Activated naive CD4-positive, alpha-beta T cell treated with anti-CD3 and anti-CD28 coated beads, Interleukin-2, amount 50 U/mL, for 72 hours (primary cell): ENCODE measurements at places on chromosomes 2 and 18.

GRCh38 chr2:41116106-41116797 is 664.4 kb upstream of the SLC8A1 start:
- DNase-seq, result no peak

GRCh38 chr18:74334242-74334893 is 18.7 kb downstream of the C18orf63 start:
- DNase-seq, result no peak

- DNase-seq, result no peak
Measured at GRCh38 chr2:45354776-45355175, 256.3 kb downstream of the SRBD1 start.

DNA sequence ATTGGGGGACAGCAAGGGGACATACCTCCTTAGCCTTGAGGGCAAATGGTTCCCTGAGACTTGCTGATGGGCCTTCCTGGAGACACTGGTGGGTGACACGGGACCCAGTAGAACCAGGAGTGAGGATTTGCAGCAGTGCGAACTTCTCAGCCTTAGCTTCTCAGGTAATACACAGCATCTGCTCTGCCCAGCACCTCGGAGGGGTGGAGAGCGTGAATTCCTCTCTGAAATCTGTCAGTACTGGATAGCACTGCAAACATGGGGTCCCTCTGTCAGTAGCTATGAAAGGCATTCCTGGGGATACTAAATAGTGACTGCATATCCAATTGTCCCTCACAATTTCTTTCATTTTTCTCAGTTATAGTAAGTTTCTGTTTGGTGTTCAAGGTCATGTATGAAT is 151.7 kb downstream of the GBX2 start:
- DNase-seq, result no peak

DNA sequence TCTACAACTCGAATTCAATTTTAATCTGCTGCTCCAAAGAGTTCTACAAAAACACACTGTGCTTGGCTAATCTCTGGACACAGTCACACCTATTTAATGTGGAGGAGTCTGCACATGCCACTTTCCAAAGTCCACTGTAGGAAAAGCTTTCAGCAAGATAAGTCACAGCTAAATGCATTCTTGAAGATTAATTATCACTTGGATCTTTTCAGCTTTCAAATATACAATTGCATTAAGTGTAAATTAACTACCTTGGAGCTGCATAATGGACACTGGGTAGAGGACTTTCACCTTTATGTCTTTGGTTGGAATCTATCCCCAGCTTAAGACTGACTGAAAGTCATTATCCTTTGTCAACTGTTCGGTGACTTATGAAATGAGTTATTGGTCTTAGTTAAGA is 565.1 kb downstream of the PIK3C3 start:
- DNase-seq, result no peak

GRCh38 chr2:173008786-173009185 is 66.9 kb upstream of the MAP3K20 start:
- no peak for DNase-seq

GRCh38 chr18:9968081-9968848 is 54.4 kb downstream of the VAPA start:
- no peak for DNase-seq

- no peak for DNase-seq
Measured at GRCh38 chr2:37775908-37776250, 104.4 kb upstream of the CDC42EP3 start.

DNA sequence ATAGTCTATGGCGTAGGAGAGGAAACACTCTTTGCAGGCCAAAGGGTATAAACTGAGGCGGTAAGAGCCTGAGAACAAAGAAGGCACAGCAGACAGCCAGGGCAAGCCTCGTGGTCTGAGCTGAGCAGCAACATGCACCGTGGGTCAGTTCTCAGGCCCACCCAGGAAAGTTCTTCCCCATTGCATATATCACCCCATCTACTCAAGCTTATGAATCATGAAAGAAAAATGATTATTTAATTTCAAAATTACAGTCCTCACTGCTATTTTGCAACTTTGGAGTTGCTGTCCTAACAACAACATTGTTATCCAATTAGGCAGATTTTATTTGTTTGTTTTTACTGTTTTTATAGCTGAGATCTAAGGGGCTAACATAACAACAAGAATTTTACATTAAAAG is 54.7 kb upstream of the RIOK3 start:
- no peak for DNase-seq

- no peak for DNase-seq
Measured at GRCh38 chr2:172819943-172820342, 84.3 kb downstream of the RAPGEF4 start.

DNA sequence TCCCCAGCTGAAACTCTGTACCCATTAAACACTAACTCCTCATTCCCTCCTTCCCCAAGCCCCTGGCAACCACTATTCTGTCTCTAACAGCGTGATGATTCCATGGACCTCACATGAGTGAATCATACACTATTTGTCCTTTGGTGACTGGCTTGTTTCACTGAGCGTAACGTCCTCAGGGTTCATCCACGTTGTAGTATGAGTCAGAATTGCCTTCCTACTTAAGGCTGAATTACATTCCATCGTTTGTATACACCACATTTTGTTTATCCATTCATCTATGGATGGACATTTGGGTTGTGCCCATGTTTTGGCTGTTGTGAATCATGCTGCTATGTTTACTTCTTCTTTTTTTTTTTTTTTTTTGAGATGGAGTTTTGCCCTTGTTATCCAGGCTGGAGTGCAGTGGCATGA is 19.6 kb upstream of the CABLES1 start:
- DNase-seq, result no peak

DNA sequence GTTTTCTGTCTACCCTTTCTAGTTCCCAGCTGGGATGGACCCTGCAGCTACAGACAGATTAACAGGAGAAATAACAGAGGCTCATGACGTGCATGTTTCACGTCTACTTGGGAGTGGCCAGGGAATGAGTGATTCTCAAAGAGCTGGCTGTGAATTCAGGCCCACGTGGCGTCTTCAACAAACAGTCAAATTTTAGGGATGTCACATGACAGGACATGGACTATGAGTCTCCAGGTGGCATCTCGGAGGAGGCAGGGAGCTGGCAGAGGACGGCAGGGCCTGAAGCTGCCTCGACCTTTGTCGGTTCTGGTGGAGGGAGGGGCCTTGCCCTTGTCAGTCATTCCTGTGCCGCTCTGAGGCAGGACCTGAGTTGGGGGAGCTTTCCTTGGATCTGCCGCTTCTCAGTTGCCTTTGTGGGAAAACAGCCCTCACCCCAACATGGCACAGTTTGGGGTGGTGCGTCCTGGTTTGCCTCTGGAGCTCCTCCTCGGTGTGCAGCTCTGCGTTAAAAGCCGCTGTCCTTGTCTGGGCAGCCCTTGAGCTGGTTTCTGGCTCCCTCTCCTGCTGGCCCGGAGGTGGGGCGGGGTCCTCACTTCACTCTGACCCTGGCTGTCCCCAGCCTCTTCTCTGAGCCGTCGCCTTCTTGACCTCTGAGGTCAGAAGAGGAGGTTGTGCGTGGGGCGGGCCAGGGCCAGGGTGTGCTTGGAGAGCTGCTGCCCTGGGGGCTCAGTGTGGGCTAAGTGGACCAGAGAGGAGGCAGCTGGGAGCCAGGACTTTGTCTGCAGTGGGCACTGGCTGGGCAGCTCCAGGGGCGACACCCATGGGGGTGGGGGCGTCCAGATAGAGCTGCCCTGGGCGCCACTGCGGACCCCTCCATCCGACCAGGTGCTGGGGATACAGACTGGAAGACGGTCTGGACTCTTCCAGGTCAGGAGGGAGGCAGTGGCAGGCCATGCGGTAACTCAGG is 12.1 kb upstream of the GAL3ST2 start:
- no peak for DNase-seq

DNA sequence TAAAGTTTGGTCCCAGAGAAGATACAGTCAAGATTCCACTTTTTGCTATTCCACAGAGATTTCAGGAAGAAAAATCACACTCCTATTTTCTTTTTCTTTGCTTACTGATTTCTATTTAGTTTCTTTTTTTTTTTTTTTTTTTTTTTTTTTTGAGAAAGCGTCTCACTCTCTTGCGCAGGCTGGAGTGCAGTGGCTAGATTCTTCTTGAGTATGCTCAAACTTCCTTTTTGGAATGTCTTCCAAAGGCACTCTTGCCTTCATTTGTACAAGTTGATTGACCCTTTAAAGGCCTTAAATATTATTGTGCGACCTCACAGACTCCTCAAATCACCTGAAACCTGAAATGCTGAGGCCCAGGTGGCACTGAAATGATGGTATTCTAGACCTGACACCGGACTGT is 9.6 kb downstream of the SCN1A start:
- no peak for DNase-seq

- no peak for DNase-seq
Measured at GRCh38 chr2:10868465-10869314, 43.0 kb upstream of the KCNF1 start.

DNA sequence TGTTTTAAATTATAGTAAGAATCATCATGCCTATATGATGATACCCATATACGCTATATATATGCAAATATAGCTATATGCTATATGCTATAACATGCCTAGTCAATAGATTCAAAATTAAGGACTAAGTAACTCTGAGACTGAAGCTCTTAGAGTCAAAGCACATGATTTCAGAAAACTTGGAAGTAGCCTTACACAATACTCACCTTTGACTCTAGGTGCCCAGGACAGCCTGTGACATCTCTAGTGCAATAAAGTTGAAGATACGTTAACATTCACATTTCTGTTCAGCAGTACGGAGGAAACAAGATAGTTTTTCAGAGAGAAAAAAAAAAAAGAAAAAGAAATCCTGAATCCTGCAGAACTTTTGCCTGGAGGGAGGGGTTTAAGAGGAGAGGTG is 149.7 kb upstream of the PIK3C3 start:
- no peak for DNase-seq

DNA sequence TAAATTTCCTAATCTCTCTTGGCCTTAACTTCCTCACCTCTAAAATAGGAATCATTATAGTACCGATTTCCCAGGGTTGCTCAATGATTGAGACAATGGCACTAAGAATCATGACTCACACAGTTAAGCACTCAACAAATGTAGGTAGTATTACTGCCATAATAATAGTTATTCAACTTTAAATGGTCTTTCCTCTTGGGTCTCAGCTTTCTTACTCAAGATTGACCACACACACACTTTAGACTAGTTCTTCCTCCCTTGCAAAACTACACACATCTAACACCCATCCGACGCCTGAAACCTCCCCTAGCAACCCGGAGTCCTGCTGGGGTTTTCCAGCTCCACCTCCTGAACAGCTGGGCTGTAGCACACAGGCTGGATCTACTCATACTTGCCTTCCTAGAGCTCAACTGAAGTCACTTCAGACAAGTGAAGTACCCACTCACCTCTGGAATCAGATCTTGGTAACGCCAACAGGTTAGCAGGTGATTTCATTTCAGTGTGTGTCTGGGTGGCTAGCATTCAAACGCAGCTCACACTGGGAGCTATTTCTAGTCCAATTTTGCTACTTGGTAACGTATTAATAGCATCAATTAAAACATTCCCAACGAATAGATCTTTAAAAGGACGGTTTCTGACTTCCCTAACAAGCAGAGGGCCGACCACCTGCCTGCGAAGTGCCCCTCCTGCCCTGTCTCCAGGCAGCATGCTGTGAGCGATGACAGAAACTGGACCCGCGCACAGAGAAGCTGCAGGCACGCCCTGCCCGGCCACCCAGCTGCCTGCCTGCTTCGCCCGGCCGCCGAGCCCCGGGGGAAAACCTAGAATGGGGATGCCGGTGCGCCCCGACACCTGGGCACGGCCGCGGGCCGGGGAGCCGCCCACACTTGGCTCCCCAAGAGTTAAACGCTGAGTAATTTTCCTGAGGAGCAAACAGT is 1.1 kb downstream of the UXS1 start:
- DNase-seq, result peak; percentile 55

GRCh38 chr2:7915302-7916091 is 766.4 kb upstream of the ID2 start:
- DNase-seq, result no peak

- DNase-seq, result no peak
Measured at GRCh38 chr18:3529077-3529476, 79.1 kb downstream of the TGIF1 start.

- DNase-seq, result no peak
Measured at GRCh38 chr2:111160758-111161157, 40.0 kb downstream of the BCL2L11 start.

- no peak for DNase-seq
Measured at GRCh38 chr2:14516844-14517243, 115.7 kb upstream of the LRATD1 start.

GRCh38 chr2:18971628-18972027 is 382.3 kb upstream of the NT5C1B start:
- no peak for DNase-seq

- no peak for DNase-seq
Measured at GRCh38 chr18:10354241-10354811, 100.1 kb upstream of the APCDD1 start.

DNA sequence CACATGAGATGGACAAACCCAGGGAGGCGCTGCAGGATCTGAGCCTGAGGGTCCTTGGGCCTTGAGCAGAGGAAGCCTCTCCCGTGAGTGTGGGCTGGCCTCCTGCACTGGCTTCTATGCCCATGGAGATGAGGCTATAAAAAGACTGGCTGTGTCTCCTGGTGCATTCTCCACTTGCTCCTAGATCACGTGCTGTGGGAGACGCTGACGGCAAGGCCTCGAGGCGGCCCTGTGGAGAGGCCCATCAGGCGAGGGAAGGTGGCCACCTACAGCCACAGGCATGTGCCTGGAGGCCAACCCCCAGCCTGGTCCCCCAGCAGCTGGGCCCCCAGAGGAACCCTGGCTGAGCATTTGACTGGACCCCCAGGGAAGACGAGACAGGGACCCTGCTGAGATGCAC is 198.9 kb downstream of the TWIST2 start:
- DNase-seq, result peak; percentile 42

DNA sequence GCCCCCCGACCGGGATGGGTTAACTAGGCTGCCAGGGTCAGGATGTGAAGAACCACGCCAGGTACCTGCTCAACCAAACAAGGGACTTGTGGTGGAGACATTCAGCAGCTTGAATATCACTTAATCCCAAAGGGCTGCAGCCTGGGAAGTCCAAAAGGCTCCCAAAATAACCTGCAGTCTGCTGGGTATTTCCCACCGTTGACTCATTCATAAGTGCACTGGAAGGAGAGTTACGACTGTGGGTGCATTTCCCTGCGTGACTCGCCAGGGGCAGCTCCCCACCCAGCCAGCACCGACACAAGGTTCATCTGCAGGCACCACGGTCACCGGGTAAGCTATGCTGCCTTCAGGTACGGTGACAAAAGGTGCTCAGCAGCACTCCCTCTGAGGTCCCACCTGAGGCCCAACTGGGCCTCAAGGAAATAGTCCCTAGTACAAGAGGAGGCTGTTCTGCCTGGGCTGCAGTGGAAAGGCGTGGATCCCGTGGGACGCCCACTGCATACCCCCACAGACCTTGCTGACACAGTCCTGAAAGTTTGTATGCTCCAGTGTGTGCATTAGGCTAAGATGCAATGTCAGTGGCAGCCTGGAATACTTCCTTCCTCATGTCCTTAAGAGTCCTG is 86.5 kb downstream of the UXS1 start:
- no peak for DNase-seq
